Activated T-helper 1 cell treated with anti-CD3 and anti-CD28 coated beads, Interleukin-2, amount 50 U/mL, for 16 hours (primary cell): ENCODE measurements at places on chromosomes 12 and 14.
A peak's percentile ranks its signal among the peaks of the same experiment; 100 is the strongest.

DNA sequence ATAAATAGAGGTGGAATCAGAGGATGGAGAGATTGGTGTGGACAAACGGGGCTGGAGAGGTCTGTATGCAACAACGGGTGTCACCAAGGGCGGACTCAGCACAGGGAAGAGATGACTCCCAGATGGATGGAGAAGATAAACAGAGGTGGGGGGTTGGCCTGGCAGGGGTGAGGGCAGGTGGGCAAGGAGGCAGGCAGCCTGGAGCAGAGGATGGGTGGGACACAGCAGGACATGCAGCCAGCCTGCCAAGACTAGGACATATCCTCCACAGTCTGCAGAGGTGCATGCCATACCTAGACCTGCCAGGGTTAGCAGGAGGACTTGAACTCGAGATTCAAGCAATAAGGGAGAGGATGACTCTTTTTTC lies 56.2 kb downstream of the TTC7B start:
- DNase-seq: no peak

- DNase-seq: no peak
These were observed 183.7 kb downstream of the NOVA1 start for GRCh38 chr14:26414103-26414502.

DNA sequence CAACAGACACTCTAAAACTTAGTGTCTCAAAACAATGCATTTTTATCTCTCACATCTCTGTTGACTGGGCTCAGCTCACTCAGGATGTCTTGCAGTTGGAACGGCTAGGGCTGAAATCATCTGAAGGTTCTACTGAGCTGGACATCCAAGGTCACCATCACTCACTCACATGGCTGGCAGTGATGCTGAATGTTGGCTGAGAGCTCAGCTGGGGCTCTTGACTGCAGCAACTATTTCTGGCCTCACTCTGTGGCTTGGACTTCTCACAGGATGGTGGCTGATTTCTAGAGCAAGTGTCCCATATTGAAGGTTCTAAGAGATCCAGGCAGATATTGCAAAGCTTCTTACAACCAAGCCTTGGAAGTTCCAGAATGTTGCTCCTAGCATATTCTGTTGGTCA lies 166.5 kb downstream of the ZFP36L1 start:
- DNase-seq: no peak

DNA sequence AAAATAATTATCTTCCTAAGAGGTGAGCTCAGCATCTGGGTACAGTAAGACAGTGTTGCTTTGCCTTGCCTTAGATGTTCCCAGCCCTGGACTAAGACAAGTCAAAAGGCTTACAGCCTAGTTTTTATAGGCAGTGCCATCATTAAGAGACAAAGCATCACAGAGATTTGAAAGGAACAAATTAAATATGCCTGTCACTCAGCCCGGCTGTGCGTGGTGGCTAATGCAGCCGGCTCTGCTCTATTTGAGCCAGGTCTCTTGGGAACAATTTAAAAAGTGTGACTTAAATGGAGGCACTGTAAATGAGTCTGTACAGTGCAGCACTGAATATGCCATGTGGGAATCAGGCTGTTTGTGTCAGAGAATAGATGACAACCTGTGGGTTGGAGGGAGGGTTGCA lies 1687.4 kb upstream of the FLRT2 start:
- DNase-seq: no peak

DNA sequence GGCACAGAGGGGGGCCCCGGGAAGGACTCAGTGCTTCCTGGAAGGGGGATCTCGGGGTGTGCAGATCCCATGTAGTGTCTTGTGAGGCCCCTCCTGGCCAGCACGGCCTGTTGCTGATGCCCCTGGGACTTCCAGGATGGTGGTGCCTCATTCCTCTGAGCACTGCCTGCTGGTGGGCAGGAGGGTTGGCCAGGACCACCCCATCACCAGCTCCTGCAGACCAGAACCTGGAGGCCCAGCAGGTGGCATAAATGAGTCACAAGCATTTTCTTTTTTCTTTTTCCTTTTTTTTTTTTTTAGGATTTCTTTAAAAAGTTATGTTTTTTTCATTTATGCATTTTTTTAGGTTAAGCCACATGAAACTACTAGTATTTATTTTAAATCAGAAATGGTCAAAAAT lies 8.0 kb downstream of the MMP17 start:
- DNase-seq: no peak

GRCh38 chr14:88030079-88030478 lies 25.1 kb downstream of the GPR65 start:
- DNase-seq: no peak

GRCh38 chr12:123388177-123388950 lies 4.4 kb downstream of the KMT5A start:
- DNase-seq: peak; percentile 43

- DNase-seq: no peak
These were observed 69.6 kb downstream of the CHST11 start for GRCh38 chr12:104526320-104526719.

DNA sequence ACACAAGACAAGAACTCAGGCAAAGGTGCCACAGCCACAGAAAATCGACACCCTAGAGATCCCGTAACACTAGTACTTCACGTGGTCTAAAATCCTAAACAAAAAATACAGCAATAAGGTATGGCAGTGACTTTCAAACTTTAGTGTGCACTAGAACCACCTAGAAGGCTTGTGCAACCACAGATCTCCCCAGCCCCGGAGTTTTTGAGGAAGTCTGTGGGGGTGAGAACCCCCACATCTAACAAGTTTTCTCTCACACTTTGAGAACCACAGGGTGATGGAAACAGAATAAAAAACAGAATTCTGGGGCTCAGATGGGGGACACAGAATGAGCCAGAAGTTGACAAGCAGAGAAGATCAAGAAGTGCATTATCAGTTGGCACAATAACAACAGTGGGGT lies 254.0 kb downstream of the ANO6 start:
- DNase-seq: no peak

DNA sequence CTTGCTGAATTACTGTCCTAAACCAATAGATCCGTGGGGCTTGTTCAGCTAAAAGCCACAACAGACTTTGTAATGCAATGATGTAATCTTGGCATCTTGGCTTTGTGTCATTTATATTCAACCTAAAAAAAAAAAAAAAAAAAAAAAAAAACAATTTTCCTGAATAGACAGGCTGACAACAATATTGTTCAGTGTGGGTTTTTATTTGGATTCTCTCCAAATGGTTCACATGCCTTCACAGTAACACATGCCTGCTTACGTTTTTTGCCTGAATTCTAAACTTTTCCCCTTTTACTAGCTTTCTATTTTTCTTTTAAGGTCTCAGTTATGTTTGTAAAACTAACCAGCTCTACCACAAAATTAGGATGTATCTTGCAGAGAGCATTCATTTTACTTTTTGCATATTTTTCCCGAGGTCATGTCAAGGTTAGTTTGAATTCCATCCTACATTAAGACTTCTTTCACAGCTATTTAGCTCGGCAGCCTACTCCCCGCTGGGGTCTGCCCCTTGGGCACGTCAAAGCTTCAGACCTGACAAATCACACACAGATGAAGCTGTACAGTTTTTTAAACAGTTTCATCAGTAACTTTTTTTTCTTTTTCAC lies 213.7 kb upstream of the NPAS3 start:
- DNase-seq: no peak

DNA sequence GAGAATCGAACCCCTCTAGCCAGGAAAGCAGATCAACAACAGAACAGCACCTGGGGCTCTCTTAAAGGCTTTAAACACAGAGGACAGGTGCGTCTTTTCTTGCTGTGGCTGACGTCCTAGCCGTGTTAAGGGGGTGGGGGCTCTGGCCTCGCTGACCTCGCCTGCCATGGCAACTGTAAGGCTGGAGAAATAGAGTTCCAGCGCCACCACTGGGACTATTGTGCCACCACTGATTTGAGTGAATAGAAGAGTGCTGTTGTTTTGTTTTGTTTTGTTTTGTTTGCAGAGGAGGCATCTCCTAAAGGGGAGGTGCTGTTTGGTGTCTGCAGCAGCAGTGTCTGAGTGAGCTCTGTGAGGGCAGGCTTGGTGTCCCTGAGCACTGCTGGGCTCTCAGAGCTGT lies 34.2 kb upstream of the PRMT8 start:
- DNase-seq: no peak

- DNase-seq: no peak
These were observed 117.3 kb downstream of the ERC1 start for GRCh38 chr12:1108276-1108675.

- DNase-seq: no peak
These were observed 57.7 kb downstream of the MVK start for GRCh38 chr12:109631302-109631701.

DNA sequence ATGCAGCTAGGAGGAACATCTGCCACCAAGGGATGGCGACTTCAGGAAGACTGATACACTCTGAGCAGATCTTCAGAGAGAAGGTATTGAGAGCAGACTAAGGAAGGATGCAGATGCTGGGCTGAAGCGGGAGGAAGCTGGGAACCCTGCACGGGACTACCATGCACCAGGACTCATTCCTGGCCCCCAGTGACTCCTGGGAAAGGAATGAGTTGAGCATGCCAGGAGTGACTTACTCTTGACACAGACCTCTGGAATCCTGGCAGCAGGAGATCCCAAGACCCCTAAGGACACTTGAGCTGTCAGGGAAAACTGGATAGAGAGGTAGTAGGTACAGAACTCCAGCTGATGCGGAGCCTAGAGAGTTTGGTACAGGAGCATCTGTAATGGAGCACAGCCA lies 336.1 kb downstream of the RPS29 start:
- no peak for DNase-seq

DNA sequence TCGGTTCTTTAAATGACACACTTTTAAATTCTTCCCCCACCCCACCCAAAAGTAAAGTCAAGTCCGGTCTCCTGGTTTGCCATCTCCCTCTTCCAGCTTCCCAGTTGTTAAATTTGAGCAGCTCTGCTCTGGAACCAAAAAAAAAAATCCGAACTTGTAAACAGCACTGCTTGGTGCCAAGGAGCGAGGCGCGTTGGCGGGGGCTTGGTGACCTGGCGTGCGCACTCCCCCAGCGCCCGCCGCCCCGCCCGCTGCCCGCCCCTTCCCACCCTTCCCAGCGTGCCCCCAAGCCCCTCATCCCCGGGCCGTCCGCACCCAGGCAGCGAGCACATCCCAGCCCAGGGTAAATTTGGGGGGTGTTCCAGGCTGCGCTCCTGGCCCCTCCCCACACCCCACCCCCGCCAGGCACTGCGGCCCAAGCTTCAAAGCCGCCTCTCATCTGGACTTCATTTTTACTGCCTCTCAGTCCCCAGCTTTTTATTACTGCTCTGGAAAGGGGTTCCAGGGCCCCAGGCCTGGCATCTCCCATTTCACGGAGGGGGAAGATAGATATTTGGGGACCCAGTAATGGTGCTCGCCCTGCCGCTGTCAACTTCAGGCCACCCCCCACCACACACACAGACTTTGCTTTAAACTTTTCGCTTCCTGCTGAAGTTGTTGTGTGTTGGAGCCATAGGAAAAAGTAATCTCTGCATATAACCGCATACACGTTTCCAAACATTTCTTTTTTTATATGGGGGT lies 11.7 kb upstream of the ITGB7 start:
- DNase-seq: no peak

- no peak for DNase-seq
These were observed 27.4 kb downstream of the BCL2L14 start for GRCh38 chr12:12097891-12098690.

- no peak for DNase-seq
These were observed 133.7 kb downstream of the BRMS1L start for GRCh38 chr14:35959835-35960234.
